ENCODE measurements at places on chromosomes 12 and 14.

DNA sequence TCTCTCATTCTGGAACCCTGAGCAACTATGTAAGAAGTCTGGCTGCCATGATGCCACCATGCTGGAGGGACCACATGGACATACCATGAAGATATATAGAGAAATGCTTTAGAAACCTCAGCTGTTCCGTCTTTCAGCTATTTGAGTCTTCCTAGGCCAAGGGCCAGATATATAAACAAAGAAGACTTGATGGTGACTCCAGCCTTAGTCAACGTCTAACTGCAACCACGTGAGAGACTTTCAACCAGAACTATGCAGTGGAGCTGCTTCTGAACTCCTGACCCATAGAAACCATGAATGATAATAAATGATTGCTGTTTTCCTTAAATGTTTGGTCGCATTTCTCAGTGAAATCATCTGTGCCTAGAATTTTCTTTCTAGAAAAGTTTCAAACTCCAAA, 20.0 kb upstream of the KITLG start:
- DNase-seq = no peak

DNA sequence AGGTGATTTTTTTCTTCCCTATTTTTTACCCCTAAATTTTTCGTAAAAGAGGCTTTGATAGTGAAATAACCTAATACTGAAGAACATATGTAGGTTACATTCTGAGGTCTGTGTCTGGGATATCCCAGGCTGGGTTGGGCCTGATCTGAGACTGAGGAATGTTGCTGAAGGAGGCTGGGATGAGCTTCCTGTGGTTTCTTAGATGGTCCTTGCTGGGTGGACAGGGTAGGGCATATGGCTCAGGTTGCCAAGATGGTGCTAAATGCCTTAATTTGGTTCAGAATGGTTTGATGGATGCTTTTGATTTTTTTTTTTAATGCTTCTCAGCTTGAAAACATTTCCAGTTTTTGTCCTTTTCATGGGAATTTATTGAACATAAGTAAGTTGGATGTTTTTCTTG, 124.6 kb upstream of the PMCH start:
- no peak for DNase-seq

- DNase-seq = no peak
These were observed 42.2 kb upstream of the NAV3 start for GRCh38 chr12:77788231-77789168.

DNA sequence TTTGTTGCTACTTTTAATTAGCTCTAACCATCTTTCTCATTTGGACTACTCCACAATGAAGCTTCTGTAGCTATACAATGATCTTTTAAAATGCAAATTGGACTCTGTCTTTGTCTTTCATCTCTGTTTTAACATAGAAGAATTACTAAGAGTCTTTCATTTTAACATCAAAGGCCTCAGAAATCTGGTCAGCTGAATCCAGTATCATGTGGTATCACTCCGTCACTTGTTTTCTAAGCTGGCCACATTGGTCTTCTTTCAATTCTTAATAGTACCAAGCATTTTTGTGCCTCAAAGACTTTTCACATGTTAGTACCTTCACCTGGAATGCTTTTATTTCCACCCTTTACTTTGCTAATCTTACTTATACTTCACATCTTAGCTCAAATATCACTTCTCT, 95.5 kb upstream of the SLC16A7 start:
- DNase-seq = no peak
